Left lung (tissue), 14 donors: ENCODE measurements at places on chromosomes 3 and 15. TPM values are rescaled to one million over a fixed set of nuclear protein-coding genes. Genes with fewer than 3 reads are reported as not detected.

Gene ISLR2
- total RNA-seq: 1.3 TPM

- no peak for DNase-seq
- no peaks in the 10 kb centered on the region for H3K36me3 ChIP-seq
- H3K4me1 ChIP-seq: no peaks in the 10 kb centered on the region
- no peak overlapping the region for H3K27ac ChIP-seq
Observed at GRCh38 chr3:189598530-189599225, 32.5 kb upstream of the TP63 start.

DNA sequence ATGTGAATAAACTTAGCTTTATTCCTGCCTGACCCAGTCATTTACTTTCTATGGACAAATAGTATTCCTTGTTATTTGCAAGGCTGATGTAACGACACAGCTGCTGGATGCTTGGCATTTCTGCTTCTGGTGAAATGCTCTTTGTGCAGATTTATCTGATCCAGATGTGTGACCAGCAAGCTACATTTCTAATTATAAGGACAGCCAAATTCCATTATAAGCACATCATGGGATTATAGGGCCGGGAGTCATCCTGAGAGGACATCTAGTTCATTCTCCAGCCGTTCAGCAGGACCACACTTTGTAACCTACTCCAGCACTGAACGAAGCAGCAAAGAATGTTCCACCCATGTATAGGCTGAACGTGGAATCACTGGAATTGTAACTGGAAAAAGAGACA lies 42.9 kb downstream of the FNDC3B start:
- peaks cover 66% of the 10 kb centered on the region for H3K4me1 ChIP-seq
- no peaks in the 10 kb centered on the region for H3K36me3 ChIP-seq
- no peak overlapping the region for H3K4me3 ChIP-seq
- DNase-seq: no peak

- DNase-seq: no peak
- H3K4me1 ChIP-seq: no peaks in the 10 kb centered on the region
- H3K27ac ChIP-seq: no peak overlapping the region
- H3K27me3 ChIP-seq: no peaks in the 10 kb centered on the region
Observed at GRCh38 chr3:185353225-185353624, 9.7 kb upstream of the MAP3K13 start.

DNA sequence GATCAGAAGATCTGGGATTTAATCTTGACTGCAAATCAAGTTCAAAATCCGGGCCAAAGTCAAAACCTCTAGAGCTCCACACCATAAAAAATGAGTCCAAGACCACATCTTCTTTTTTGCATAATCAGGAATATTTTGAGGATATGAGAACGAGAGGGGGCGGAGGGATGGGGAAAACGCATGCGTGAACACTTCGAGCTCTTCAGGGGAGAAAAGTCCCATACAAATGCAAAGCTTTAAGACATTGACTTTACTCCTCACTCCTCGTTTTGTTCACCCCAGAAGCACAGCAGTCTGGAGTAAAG lies 68.2 kb downstream of the SUMF1 start:
- H3K4me1 ChIP-seq: peaks cover 13% of the 10 kb centered on the region
- no peak overlapping the region for H3K4me3 ChIP-seq
- H3K27me3 ChIP-seq: no peaks in the 10 kb centered on the region
- H3K27ac ChIP-seq: no peak overlapping the region
- H3K36me3 ChIP-seq: peaks cover 18% of the 10 kb centered on the region

DNA sequence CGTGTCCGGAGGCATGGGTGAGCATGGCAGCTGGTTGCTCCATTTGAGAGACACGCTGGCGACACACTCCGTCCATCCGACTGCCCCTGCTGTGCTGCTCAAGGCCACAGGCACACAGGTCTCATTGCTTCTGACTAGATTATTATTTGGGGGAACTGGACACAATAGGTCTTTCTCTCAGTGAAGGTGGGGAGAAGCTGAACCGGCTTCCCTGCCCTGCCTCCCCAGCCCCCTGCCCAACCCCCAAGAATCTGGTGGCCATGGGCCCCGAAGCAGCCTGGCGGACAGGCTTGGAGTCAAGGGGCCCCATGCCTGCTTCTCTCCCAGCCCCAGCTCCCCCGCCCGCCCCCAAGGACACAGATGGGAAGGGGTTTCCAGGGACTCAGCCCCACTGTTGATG lies 49.5 kb downstream of the PGPEP1L start:
- no peak overlapping the region for H3K4me3 ChIP-seq
- peaks cover 70% of the 10 kb centered on the region for H3K36me3 ChIP-seq
- DNase-seq: no peak
- peaks cover 38% of the 10 kb centered on the region for H3K4me1 ChIP-seq

DNA sequence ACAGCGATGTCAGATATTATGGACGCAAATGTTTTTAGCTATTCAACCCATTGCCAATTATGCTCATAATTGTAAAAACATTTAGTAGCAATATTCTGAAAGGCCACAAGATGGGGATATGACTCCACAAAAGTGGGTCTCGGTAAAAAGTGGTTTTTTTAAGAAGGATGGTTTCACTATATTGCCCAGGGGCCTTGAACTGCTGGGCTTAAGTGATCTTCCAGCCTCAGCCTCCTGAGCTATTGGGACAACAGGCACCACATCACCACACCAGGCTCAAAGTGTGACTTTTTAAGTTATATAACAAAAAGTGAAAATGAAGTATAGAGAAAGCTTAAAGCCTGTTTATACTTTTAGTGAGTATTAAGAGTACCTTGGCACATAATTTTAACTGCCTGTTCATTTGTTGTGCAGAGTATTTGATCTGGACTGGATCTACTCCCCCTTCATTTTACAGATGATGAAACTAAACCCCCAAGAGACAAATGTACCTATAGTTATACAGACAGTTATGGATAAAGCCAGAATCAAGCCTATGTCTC lies 9.4 kb downstream of the NAA50 start:
- DNase-seq: no peak
- H3K4me1 ChIP-seq: no peaks in the 10 kb centered on the region
- no peaks in the 10 kb centered on the region for H3K36me3 ChIP-seq
- H3K27ac ChIP-seq: no peak overlapping the region
- H3K4me3 ChIP-seq: no peak overlapping the region

DNA sequence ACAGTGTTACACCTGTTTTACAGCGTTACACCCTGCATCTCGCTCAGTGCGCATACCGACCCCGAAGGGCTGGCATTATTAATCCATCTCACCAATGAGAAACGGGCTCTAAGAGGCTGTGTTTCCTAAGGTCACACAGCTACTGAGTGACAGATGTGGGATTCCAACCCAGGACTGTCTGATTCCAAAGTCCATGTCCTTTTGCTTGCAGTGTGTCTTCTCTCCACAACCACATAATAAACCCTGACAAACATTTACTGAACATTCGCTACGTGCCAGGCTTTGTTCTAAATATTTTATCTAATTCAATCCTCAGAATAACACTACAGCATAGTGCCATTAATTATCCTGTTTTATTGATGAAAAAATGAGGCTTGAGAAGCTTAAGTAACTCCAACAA lies 79.1 kb downstream of the RAB11A start:
- no peak overlapping the region for H3K27ac ChIP-seq
- no peak for DNase-seq
- no peaks in the 10 kb centered on the region for H3K4me1 ChIP-seq
- H3K27me3 ChIP-seq: no peaks in the 10 kb centered on the region

DNA sequence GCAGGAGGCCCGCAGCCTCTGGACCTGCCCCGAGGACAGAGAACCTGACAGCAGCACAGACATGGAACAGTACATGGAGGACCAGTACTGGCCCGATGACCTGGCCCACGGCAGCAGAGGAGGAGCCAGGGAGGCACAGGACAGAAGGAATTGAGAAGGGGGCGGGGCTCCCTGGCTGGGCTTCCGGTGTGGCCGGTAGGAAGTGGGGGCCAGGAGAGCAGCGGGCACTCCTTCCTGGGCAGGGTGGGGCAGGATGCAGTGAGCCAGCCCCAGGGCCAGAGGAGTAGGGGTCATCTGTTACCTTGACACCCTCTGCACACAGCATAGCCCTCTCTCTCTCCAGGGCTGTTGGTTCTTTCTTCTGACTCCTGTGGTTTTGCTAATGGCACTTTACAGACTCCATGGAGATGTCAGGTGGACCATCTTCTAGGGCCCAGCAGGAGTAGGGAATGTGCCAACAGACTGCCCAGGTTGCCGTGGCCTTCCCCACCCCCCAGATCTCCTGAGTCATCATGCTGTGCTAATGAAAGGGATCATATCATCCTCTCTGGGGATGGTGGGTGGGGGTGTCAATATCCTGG lies 8.6 kb upstream of the ISG20 start:
- H3K4me1 ChIP-seq: no peaks in the 10 kb centered on the region
- H3K36me3 ChIP-seq: no peaks in the 10 kb centered on the region
- H3K27ac ChIP-seq: peak overlapping the region; percentile 9
- no peaks in the 10 kb centered on the region for H3K27me3 ChIP-seq
- no peak for DNase-seq
